Activated CD4-positive, alpha-beta T cell treated with anti-CD3 and anti-CD28 coated beads, Interleukin-2, amount 10 ng/mL, durations not matched to agents 7 days and 5 days (primary cell): ENCODE measurements at places on chromosomes 4 and X. TPM values are rescaled to one million over a fixed set of nuclear protein-coding genes. Genes with fewer than 3 reads are reported as not detected.

Gene HPSE
- 26.1 TPM for total RNA-seq

Gene KIF4A
- total RNA-seq, result 41.5 TPM

DNA sequence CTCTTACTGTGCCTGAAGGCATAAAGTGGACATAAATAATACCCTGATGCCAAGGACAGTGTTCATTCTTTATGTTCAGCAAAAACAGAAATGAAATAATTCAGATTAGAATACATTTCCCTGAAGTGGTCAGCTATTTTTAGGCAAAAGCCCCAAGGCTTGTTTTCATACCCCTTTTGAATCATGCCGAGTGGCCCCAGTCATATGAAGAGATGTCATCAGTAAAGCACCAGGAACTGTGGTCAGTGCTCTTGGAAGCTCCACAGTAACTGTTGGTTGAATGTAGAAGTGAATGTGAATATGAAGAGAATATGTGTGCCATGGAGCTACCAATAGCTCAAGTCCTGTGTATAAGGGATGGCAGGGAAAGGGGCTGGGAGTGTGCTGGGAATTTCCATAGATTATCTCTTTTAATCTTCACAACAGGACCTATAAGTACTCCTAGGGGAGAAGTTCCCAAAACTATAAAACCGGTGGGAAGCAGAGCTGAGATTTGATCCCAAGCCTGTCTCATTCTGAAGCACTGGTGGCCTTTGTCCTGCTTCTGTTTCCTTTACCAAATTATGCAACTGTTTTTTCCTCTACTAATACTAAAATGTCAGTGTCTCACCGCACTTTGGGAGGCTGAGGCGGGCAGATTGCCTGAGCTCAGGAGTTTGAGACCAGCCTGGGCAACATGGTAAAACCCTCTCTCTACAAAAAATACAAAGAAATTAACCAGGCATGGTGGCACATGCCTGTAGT, 52.6 kb downstream of the FNIP2 start:
- no peak for DNase-seq

GRCh38 chrX:38311743-38312142, 15.6 kb downstream of the RPGR start:
- no peak for DNase-seq

DNA sequence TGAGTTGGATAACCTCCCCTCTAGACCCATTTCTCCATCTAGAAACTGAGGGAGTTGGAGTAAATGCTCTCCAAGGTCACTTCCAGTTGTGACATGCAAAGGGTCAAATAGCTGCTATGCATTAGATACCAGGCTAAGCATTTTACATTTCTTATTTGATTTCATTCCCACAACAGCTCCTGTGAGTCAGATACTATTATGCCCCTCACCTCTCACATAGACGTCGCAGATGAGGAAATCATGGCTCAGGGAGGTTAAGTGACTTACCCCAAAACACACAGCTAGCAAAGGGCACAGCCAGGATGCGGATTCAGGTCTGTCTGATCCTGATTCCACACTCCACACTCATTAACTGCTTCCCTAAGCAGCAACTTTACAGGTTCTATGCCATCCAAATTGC, 57.7 kb downstream of the PRPS1 start:
- no peak for DNase-seq
